ENCODE measurements at places on chromosomes 11 and 22.

DNA sequence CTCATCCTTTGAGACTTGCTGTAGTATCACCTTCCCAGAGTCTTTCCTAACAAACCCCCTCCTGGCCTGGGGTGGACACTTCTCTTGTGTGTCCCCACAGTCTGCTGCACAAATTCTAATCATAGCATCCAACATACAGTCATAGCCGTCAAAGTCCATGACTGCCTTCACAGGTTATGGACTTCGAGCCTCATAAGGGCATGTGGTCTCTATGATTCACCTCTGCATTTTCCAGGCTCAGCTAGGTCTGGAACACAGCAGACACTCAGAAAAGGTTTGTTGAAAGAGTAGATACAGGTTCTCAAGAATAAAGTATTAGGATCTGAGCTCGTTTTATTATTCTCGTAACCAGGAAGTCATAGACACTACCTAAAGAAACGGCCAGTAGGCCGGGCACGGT is 13.2 kb upstream of the SCUBE2 start:
- no peak for DNase-seq

GRCh38 chr11:22432291-22433093 is 94.3 kb downstream of the SLC17A6 start:
- no peak for DNase-seq

- no peak for DNase-seq
Measured at GRCh38 chr11:103338621-103339484, 229.6 kb downstream of the DYNC2H1 start.

DNA sequence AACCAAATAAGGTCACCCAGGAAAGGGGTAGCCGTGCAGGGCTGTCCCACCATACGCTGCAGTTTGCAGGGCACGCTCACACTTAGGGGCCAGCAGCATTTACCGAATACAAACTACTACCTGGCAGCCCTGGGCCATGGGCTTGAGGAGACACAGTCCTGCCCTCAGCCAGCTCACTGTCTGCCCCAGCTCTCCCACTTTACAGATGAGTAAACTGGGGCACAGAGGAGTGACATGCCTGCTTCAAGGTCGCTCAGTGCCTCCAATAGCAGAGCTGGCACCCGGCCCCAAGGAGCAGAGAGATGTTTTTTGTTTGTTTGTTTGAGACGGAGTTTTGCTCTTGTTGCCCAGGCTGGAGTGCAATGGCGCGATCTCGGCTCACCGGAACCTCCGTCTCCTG is 2.8 kb downstream of the FADS3 start:
- no peak for DNase-seq

DNA sequence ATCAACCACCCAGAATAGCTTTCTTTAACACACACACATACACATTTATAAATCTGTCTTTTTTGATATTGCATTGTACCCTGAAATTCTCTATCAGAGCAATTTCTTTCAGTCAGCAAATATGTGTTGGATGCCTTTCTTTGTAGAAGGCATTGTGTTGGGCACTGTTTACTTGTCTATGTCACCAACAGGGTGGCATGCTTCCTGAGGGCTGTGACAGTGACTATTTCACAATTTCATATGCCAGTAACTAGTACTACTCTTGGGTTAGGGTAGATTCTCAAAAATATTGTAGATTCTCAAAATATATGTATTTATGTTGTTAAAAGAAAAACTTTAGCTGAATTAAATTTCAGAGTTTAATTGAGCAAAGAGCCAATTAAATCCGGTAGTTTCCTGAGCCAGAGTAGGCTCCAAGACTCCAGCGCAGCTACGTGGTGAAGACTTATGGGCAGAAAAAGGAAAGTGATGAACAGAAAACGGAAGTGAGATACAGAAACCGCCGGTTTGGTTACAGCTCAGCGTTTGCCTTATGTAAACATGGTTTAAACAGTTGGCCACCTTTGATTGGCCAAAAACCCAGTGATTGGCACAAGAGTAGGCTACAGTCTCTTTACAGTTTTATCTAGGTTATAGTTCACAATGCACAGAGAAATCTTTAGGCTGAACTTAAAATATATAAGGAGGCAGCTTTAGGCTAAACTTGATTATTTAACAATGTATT is 723.3 kb downstream of the NTM start:
- DNase-seq, result no peak

DNA sequence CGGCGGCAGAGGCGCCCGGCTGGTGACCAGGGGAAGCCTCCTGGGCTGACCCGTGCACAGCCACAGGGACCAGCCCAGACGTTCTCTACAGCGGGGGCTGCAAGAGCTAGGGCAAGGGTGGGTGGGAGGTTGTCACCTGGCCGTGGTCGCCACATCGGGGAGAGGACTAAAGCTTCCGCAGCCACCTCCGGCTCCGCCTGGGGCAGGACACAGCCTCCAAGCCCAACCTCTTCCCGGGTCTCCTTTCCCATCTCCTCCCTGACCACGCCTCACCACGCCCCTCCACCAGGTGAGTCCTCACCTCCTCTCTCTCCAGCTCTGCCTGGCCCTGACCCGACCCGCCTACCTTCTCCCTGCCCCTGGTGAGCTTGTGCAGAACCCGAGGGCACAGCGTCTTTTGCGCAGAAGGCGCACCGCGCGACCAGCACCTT is 75.9 kb upstream of the LMO1 start:
- no peak for DNase-seq

DNA sequence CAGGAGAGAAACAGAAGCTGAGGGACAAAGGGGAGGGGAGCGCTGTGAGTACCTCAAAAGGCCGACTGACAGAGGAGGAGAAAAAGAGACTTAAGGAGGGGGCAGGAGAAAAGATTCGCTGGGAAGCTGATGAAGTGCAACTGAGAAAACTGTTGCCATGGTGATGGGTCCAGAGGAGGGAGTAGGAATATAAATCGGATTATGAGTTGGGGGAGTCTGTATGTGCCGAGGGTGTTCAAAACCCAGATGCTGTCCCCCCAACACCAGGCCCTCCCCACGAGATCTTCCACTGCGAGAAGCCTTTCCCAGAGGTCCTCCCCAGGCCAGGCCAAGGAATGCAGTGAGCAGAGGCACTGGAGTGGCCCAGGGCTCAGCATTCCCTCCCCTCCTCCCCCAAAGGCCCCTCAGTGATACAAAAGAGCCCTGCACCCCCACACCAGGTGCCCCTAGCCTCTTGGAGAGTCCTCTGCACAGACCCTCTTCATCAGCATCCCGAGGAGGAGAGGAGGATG is 13.7 kb upstream of the BCL9L start:
- no peak for DNase-seq

Measured in bone marrow (tissue), 2 donors.